ENCODE measurements at places on chromosomes 7 and 10.

DNA sequence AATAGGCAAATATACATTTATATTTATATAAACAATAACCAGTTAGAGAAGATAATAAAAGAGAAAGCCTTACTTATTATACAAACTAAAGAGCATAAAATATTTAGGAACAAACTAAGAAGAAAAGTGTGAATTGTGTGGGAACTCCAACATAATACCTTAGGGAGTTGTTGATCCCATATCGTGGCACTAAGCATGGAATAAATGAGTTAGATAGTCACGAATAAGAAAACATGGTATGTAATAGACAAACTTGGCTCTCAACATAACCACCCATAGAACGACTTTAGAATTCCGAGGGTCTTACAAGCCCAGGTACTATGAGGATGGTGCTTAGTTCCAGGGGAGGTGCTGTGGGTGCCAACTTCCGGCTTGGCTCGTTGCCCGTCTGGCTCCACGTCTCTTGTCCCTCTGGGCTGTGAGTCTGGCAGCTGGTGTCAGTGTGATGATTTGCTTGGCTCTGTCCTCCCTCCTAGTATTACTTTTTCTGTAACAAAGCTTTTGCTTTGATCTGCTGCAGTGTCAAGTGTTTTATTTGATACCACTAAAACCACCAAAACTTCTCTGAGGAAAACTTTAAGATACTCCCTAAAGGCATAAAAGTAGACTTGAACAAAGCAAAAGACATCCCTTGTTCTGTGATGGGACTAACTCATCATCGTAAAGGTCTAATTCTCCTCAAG, 9.5 kb upstream of the RBM20 start:
- no peak for DNase-seq

DNA sequence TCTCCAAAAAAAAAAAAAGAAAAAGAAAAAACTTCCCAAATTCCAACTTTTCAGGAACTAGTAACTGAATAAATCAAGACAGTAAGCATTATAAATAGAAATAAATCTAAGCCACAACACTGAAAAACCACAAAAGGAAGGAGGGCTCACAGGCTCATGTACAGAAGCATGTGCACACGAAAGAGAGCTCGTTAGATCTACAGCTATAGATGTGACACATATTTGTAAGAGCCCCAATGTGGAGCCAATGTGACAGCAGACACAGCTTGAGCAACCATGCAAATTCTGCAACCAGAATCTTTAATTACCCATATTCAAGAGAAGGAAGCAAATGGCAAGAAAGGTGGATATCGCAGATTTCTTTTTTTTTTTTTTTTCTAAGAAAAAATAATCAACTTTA, 94.7 kb downstream of the SORBS1 start:
- DNase-seq, result no peak

GRCh38 chr7:30842542-30843451, 68.9 kb upstream of the AQP1 start:
- DNase-seq, result peak; percentile 52

GRCh38 chr10:123855008-123855684, 36.5 kb downstream of the CPXM2 start:
- peak; percentile 0 for DNase-seq

GRCh38 chr7:13992596-13992964, 3.1 kb upstream of the ETV1 start:
- no peak for DNase-seq

DNA sequence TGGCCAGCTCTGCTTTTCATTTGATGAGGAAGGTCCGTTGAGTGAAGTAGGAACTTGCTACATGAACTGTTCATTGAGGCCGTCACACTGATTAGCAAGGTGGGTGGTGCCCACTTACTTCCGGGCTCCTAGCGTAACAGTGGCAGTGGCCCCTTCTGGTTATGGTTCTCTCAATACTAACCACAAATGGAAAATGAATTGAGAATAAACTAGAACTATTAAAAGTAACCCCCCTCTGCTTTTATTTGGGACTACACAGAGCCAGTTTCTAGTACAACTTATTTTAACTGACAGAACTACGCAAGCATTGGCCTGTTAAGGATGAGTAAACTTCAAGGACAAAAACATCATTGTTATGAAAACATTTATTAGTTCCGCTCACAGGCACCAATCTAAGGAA, 519.1 kb downstream of the INHBA start:
- no peak for DNase-seq

DNA sequence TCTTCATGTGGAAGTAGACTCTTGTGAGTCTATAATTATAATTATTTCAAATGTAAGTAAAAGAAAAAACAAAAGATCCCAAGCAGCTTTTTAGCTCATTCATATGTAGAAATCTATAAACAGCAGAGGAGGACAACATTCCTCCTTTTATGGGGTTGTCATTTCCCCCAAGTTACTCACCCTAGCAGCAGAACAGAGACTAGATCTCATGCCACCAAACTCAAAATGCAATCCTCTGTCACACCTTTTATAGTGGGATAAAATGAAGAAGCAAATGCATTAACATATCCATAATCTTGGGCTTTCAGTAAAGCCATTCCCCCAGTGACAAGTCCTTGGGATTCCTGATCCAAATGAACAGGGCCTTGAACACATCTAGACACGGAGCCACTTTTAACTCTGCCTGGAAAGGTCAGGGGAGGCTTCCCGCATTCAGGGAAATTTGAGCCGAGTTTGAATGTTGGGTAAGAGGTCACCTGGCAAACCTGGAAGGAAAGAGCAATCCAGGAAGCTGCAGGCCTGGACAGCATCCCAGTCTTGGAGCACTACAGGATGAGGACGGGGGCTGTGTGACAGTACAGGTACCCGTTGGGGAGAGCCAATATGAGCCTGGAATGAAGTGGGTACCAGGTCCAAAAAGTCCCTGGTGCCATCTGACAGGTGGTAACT, 76.4 kb downstream of the DOCK4 start:
- DNase-seq, result no peak

- no peak for DNase-seq
Observed at GRCh38 chr10:128281343-128281742, 155.1 kb upstream of the MKI67 start.

DNA sequence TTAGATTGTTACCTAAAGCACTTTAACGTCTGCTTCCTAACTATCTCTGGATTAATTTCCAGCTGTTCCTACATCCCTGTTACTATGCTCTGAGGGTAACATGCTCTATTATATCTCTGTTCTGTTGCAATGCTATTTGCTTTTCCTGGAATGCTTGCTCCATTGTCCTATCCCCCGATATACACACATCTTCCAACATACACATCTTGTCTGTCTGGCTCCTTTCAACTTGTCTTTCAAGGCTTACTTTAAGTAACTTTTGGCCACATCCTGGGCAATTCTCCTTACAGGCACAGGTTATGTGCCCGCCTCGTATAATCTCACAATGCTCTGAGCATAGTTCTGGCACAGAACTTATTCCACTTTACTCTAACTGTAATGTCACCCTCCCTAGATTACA, 96.2 kb downstream of the CDK6 start:
- DNase-seq, result no peak

- DNase-seq, result no peak
Observed at GRCh38 chr10:27535317-27535716, 31.2 kb downstream of the RAB18 start.

DNA sequence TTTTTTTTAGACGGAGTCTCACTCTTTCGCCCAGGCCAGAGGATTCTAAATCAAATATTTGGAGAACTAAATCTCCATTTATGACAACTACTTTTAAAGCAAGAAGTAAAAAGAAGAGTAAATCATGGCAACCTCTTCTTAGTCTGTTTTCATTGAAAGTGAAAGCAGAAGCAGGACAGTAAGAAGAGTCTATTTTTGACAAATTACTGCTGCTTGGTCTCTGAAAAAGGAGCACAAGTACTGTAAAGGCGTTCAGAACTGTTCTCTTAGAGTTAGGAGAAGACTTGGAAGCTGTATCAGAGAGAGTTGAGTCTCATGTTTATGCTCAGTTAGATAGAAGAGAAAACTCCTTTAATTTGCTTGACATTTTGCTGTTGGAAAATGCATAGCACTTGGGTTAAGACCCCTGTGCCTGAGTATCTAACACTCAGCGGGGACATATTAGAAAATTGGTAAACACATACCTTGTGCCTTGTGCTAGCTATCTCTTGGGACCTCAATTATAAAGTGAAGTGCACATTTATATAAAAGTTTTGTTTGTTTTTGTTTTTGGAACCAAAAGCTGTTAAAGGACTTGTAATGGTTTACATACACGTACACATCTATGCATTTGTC, 433.0 kb downstream of the ANKRD7 start:
- DNase-seq, result no peak

Data from left forelimb (tissue), 1 donor.